ENCODE measurements at places on chromosomes 11 and 22.

DNA sequence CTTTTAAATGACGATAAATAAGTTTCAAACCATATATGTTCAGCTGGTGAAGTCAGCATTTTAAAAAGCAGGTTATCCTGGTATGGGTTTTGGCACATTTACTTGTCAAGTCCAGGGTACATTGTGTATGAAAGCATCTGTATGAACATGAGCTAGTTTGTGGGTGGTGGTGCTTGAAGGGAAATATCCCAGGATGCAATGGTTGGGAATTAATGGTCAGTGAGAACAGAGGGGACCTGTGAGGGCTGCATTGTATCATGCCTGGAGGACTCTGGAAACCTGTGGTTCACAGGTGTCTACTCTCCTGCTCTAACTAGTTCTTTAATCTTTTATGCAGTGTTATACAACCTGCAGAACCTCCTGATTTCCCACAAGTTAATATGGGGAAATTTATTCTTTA is 5.8 kb downstream of the DEPDC7 start:
- DNase-seq = no peak

DNA sequence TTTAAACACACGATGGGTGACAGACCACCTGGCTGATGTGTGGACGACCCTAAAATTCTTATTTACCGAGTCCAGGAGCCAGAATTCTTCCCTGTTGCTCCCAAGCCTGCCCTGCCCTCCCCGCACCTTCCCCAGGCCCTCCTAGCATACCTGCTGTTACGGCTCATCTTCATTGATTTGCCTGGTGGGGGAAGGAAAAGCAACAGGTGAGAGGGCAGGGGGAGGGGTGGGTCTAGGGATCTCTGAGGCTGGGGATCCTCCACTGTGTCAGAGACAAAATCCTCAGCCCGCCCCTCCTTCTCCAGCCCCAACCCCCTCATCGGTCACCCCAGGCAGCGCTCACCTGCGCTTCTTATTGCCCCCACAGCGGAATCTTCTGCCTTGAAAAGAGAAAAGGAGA is 4.0 kb downstream of the FXYD2 start:
- DNase-seq = no peak

DNA sequence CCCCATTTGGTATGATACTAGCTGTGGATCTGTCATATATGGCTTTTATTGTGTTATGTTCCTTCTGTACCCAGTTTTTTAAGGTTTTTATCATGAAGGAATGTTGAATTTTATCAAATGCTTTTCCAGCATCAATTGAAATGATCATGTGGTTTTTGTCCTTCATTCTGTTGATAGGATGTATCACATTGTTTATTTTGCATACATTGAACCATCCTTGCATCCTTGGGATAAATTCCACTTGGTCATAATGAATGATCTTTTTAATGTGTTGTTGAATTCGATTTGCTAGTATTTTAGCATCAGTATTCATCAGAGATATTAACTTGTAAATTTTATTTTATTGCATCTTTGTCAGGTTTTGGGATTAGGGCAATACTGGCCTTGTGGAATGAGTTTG is 31.1 kb downstream of the TAF1D start:
- DNase-seq = no peak

DNA sequence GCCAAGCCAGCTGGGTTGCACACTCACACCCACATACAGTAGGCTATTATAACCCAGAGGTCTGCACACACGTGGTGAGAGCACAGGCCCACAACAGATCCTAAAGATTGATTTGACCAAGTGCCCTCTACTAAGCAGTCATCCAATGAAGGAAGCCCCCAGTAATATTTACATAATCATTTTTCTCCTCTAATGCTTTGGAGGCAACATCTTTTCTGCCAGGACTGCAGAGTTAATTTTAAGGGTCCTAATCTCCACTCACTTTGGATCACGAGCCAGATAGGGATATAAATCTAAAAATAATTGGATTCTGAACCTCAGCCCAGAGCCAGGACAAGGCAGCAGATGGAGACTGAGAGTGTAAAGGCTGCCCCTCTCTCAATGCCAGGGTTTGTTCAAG is 49.1 kb upstream of the MTNR1B start:
- no peak for DNase-seq
